ENCODE measurements at places on chromosomes 3 and 15. TPM values are rescaled to one million over a fixed set of nuclear protein-coding genes. Genes with fewer than 3 reads are reported as not detected.

The WDR72 gene
- polyA plus RNA-seq = 0.19 TPM

The SSUH2 gene
- polyA plus RNA-seq = 0.56 TPM

The ITPKA gene
- 6.8 TPM for polyA plus RNA-seq

The MESP2 gene
- 0.56 TPM for polyA plus RNA-seq

The MYRIP gene
- 4.4 TPM for polyA plus RNA-seq

The GOLGA6L9 gene
- 3.8 TPM for polyA plus RNA-seq

The ERICH6 gene
- polyA plus RNA-seq = not detected

The CLDN16 gene
- 0.10 TPM for polyA plus RNA-seq

The UPK1B gene
- polyA plus RNA-seq = 0.46 TPM

The ARGFX gene
- polyA plus RNA-seq = not detected

The ONECUT1 gene
- polyA plus RNA-seq = not detected

The KNL1 gene
- polyA plus RNA-seq = 1.4 TPM

The CCR2 gene
- 0.61 TPM for polyA plus RNA-seq

The ALDH1L1 gene
- polyA plus RNA-seq = 1.4 TPM

The ECE2 gene
- not detected for polyA plus RNA-seq

The LAMB2 gene
- 198 TPM for polyA plus RNA-seq

The RETNLB gene
- not detected for polyA plus RNA-seq

The REC114 gene
- polyA plus RNA-seq = not detected

- H3K27ac ChIP-seq = no peak overlapping the region
- H3K27me3 ChIP-seq = peaks cover 9% of the 10 kb centered on the region
- H3K36me3 ChIP-seq = no peaks in the 10 kb centered on the region
- no peak overlapping the region for H3K4me3 ChIP-seq
- DNase-seq = no peak
These were observed 455.5 kb downstream of the ERC2 start for GRCh38 chr3:56012721-56013120.

GRCh38 chr3:99712291-99712954, 74.0 kb downstream of the COL8A1 start:
- H3K36me3 ChIP-seq = no peaks in the 10 kb centered on the region
- no peak for DNase-seq
- H3K27ac ChIP-seq = no peak overlapping the region
- no peaks in the 10 kb centered on the region for H3K27me3 ChIP-seq
- H3K4me3 ChIP-seq = no peak overlapping the region
- H3K4me1 ChIP-seq = no peaks in the 10 kb centered on the region

- H3K27ac ChIP-seq = no peak overlapping the region
- peaks cover 24% of the 10 kb centered on the region for H3K4me1 ChIP-seq
- no peak overlapping the region for H3K4me3 ChIP-seq
- no peaks in the 10 kb centered on the region for H3K27me3 ChIP-seq
- no peak for DNase-seq
These were observed 5.5 kb downstream of the ABCC5 start for GRCh38 chr3:184011937-184012889.

DNA sequence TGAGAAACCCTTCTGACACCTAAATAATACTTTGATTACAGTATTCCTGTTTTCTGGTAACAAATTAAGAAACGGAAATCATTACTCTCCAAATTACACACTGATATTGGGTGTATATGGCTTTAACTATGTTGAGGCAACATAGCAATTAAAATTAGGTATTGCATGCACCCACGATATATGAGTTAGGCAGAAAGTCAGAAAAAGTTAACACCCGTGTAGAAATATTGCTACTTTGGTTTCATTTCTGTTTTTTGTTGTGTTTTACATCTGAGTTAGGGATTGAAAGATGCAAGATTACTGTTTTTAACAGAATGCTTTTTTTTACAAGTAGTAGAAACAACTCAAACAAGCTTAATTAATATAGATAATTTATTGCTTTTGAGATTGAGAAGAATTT, 327.8 kb downstream of the GBE1 start:
- no peak overlapping the region for H3K27ac ChIP-seq
- H3K4me1 ChIP-seq = no peaks in the 10 kb centered on the region
- no peak overlapping the region for H3K4me3 ChIP-seq
- DNase-seq = no peak
- H3K27me3 ChIP-seq = no peaks in the 10 kb centered on the region
- H3K36me3 ChIP-seq = no peaks in the 10 kb centered on the region

DNA sequence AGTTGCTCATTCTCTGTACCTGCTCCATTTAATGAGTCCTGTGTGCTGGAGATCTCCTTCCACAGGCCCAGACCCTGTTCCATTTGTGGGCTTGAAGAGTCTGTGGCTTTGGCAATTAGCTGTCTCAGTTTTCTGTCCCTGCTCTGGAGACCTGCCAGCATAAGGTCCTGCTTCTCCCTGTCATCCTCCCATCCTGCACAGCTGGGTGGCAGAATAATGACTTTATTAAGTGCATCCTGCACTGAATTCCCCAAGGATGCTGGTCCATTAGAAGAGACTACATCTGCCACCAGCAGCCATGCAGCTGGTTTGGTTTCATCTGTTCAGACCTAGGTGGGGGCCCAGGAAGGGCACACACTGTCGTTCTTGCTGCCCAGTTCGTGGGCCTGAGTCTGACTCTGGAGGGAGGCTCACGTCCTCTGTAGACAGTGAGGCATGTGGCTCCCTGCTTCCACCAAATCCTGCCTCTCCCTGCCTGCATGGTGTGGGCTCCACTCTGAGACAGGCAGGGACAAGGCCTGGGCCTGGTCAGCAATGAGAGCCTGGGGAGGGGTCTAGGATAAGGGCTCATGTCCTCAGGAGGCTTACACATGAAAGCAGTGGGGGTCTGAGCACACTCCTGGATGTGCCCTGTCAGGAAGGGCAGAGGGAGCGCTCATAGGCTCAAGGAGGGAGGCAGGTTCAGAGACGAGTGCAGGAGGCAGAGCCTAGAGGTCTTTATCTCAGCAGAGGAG, 78.4 kb upstream of the PRR23E start:
- H3K27ac ChIP-seq = no peak overlapping the region
- no peaks in the 10 kb centered on the region for H3K4me1 ChIP-seq
- H3K4me3 ChIP-seq = no peak overlapping the region

GRCh38 chr3:50550079-50550736, 17.3 kb downstream of the C3orf18 start:
- DNase-seq = peak; percentile 84
- H3K27me3 ChIP-seq = peaks cover 5% of the 10 kb centered on the region
- no peaks in the 10 kb centered on the region for H3K36me3 ChIP-seq
- no peaks in the 10 kb centered on the region for H3K4me1 ChIP-seq
- no peak overlapping the region for H3K27ac ChIP-seq

DNA sequence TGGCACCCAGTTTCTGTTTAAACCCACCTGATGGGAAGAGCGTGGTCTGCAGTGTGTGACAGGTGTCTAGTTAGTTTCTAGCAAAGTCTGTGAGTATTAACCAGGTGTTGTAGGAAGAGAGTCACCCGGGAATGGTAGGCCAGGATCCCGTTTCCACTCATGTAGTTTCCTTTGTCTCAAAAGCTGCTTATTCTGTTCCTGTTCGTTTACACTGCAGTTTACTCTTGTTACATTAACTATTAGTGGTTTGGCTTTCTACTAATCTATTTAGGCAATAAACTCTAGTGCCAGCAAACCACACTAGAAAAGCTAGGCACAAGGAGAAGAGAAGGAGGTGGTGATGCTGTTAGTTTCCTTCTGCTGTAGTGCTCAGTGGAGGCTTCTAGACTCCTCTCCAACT, 32.7 kb downstream of the WDR76 start:
- H3K4me1 ChIP-seq = no peaks in the 10 kb centered on the region
- no peak overlapping the region for H3K4me3 ChIP-seq
- H3K36me3 ChIP-seq = peaks cover 62% of the 10 kb centered on the region
- H3K27me3 ChIP-seq = no peaks in the 10 kb centered on the region
- DNase-seq = no peak

DNA sequence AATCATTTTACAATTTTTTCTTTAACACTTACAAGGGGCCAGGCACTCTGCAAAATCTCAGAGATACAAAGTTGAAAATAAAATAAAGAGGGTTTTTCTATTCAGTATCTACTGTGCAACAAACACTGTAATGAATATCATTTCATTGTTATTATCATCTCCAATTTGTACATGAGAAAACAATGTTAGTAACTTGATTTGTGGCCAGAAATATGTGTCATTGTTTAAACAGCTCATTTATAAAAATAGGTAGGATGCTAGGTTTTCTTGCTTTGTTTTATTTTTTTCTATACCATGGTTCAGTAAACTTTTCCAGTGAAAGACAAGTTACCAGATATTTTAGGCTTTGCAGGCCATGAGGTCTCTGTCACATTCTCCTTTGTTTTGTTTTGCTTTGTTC, 318.1 kb upstream of the UBE2E2 start:
- H3K36me3 ChIP-seq = no peaks in the 10 kb centered on the region
- H3K27ac ChIP-seq = no peak overlapping the region
- no peak for DNase-seq
- H3K27me3 ChIP-seq = no peaks in the 10 kb centered on the region

GRCh38 chr3:36876181-36876936, 68.5 kb downstream of the TRANK1 start:
- no peak overlapping the region for H3K4me3 ChIP-seq
- peak overlapping the region; percentile 9 for H3K27ac ChIP-seq
- H3K27me3 ChIP-seq = no peaks in the 10 kb centered on the region
- no peaks in the 10 kb centered on the region for H3K4me1 ChIP-seq
- DNase-seq = no peak
- H3K36me3 ChIP-seq = peaks cover 14% of the 10 kb centered on the region

GRCh38 chr3:194003114-194004057, 132.6 kb upstream of the HES1 start:
- peak overlapping the region; percentile 77 for H3K27ac ChIP-seq
- H3K27me3 ChIP-seq = no peaks in the 10 kb centered on the region
- peaks cover 48% of the 10 kb centered on the region for H3K4me1 ChIP-seq
- H3K4me3 ChIP-seq = peak overlapping the region; percentile 37

- no peak for DNase-seq
- no peaks in the 10 kb centered on the region for H3K27me3 ChIP-seq
- H3K4me1 ChIP-seq = no peaks in the 10 kb centered on the region
- H3K36me3 ChIP-seq = no peaks in the 10 kb centered on the region
- no peak overlapping the region for H3K27ac ChIP-seq
These were observed 25.3 kb downstream of the IL16 start for GRCh38 chr15:81222007-81222406.

DNA sequence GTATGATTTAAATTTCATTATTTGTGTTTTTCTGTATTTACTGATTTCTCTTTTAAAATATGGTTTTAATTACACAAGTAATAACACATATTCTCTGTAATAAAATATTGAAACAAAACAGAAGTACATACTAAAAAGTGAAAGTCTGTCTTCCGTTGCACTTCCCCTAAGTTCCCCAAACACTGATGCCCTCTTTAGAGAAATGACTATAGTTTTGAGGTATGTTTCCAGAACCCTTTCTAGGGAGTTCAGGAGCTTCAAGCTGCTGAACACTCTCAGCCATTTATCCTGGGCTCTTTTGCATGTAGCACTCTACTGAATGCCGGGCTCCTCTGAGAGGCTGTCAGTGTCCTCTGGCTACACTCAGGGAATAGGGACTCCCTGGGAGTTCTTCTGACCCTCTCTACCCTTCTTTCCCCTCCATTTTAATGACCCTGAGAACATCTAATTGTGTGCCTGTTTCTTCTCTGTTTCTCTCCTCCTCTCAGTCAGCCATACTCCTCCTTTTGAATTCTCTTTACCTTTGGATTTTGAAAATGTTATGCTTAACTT, 60.4 kb upstream of the KCNAB1 start:
- no peak for DNase-seq
- no peaks in the 10 kb centered on the region for H3K36me3 ChIP-seq
- no peak overlapping the region for H3K4me3 ChIP-seq
- no peak overlapping the region for H3K27ac ChIP-seq
- no peaks in the 10 kb centered on the region for H3K27me3 ChIP-seq

DNA sequence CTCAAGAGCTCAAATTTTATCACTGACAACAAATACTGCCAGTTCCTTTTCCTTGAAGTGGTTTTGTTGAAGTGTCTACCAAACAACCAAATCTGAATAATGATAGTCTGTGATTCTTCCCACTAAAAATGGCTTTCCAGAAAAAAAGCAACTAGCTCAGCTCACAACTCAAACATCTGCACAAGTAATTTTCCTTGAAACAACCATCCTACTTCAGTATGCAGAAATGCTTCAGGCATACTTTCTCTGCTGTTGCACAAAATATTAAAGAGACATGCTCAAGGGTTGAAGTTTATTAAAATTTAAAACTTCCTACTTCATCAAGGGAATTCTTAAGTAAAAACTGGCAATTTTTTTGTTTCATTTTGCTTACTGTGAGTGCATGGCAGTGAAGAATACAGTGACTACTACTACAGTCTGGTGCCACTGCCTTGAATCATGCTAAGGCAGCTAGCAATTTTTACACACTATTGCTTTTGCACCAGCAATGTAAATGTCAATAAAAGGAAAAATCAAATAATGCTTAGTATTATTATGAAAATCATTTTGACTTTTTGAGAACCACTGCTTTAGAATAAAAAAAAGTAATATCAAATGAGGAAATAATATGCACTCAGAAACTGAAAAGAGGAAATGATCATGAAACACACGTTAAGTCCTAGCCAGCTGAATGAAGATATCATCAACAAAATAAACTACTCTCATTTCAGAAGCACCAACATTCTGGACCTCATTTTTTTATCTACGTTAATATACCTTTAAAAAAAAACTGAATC, 33.6 kb downstream of the VPS13C start:
- H3K27ac ChIP-seq = no peak overlapping the region
- H3K36me3 ChIP-seq = peaks cover 37% of the 10 kb centered on the region
- no peak for DNase-seq

GRCh38 chr15:81227716-81228115, 31.0 kb downstream of the IL16 start:
- no peaks in the 10 kb centered on the region for H3K36me3 ChIP-seq
- H3K27me3 ChIP-seq = no peaks in the 10 kb centered on the region
- H3K4me3 ChIP-seq = no peak overlapping the region
- H3K27ac ChIP-seq = no peak overlapping the region
- no peak for DNase-seq
- peaks cover 8% of the 10 kb centered on the region for H3K4me1 ChIP-seq

- H3K4me1 ChIP-seq = no peaks in the 10 kb centered on the region
- H3K4me3 ChIP-seq = no peak overlapping the region
- H3K27ac ChIP-seq = no peak overlapping the region
- H3K36me3 ChIP-seq = no peaks in the 10 kb centered on the region
- H3K27me3 ChIP-seq = no peaks in the 10 kb centered on the region
- DNase-seq = no peak
These were observed 14.2 kb upstream of the DIPK2A start for GRCh38 chr3:143957453-143957852.

- peak; percentile 57 for DNase-seq
- H3K36me3 ChIP-seq = no peaks in the 10 kb centered on the region
- no peak overlapping the region for H3K4me3 ChIP-seq
- H3K27me3 ChIP-seq = no peaks in the 10 kb centered on the region
- no peak overlapping the region for H3K27ac ChIP-seq
- H3K4me1 ChIP-seq = peaks cover 6% of the 10 kb centered on the region
These were observed 709.6 kb upstream of the CFAP20DC start for GRCh38 chr3:59759298-59760031.

DNA sequence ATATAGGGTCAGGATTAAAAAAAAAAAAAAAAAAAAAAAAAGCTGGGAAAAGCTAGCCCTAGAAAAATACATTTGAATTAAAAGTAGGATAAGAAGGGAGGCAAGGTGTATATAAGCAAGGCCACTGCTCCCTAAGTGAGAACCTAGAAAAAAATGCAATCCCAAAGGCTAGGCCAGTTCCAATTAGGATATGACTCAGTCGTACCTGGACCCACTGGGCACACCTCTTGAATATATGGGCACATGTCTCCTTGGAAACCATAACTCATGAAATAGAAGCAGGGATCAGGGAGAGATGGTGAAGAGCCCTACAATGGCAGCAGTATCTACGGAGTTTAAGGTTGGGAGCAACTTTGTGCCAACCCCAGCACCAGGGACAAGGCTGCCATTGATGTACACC, 314.1 kb upstream of the IL12A start:
- no peak overlapping the region for H3K27ac ChIP-seq
- H3K4me1 ChIP-seq = peaks cover 4% of the 10 kb centered on the region
- H3K27me3 ChIP-seq = no peaks in the 10 kb centered on the region
- H3K4me3 ChIP-seq = no peak overlapping the region
- H3K36me3 ChIP-seq = no peaks in the 10 kb centered on the region

- no peak overlapping the region for H3K27ac ChIP-seq
- no peak for DNase-seq
- H3K36me3 ChIP-seq = no peaks in the 10 kb centered on the region
These were observed 22.9 kb upstream of the ARIH1 start for GRCh38 chr15:72451224-72451623.
